ENCODE measurements at places on chromosomes 5 and 9. TPM values are rescaled to one million over a fixed set of nuclear protein-coding genes. Genes with fewer than 3 reads are reported as not detected.

The DRD1 gene
- polyA plus RNA-seq = not detected

The DIRAS2 gene
- polyA plus RNA-seq = 1.1 TPM

The CCDC69 gene
- polyA plus RNA-seq = 86.9 TPM

- DNase-seq = no peak
Measured at GRCh38 chr5:97026721-97027120, 90.8 kb downstream of the LNPEP start.

DNA sequence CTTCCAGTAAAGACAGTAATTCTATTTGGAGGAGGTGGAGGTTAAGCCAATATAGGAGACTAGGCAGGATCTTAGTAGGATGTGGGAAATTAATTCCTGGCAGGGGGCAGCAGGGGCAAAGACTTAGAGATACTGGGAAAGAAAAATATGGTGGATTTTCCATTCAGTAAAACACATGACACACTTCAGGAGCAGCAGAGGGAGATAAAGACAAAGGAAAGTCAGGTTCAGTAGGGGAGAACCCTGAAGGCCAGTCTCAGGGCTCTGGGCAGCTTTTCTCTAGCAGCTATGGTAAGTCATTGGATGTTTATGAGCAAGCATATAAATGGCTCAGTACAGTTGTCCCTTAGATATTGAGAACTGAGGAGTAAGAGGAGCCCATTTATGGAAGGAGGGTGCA lies 105.5 kb downstream of the PJA2 start:
- no peak for DNase-seq

- DNase-seq = no peak
Measured at GRCh38 chr9:111798786-111799185, 4.0 kb upstream of the SHOC1 start.

The OLFML2A gene
- 175 TPM for polyA plus RNA-seq

The LCN15 gene
- polyA plus RNA-seq = 0.62 TPM

The OR1Q1 gene
- polyA plus RNA-seq = not detected

GRCh38 chr5:34599471-34600117 lies 56.5 kb upstream of the RAI14 start:
- DNase-seq = no peak

The PDE8B gene
- 2.4 TPM for polyA plus RNA-seq

- no peak for DNase-seq
Measured at GRCh38 chr9:101418518-101419430, 16.8 kb downstream of the ALDOB start.

The PAPPA gene
- 0.67 TPM for polyA plus RNA-seq

DNA sequence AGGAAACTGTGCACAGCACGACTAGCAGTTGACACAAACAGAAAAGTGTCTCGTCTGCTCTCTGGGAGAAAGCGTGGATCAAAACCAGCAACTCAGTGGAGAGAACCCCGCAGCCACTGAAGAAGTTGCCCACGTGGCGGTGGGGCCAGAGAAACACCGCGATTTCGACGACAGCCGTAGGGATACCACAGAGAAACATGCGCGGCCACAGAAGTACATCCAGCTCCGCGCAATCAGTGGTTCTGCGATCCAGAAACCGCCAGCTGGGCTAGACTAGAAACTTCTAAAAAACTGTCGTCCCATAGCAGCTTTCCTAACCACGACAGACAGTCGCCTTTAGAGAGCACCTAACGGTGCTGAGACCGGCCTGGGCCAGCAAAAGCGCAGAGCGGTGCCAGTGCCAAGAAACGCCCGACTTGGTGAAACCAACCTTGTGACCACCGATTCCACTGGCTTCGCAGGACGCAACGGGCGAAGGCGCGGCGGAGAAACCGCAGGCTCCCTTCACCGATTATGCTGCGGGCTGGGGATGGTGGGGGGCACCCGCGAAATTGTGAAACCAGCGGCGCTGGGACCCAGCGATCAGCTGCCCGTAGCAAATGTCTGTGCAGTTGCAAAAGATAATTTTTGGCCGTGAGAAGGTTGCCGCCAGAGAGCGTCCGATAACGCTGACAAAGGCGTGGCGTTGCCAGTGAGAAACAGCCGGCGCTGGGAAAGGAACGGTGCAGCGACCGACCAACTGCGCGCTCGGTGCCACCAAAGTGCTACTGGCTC lies 2.7 kb upstream of the ANXA2R start:
- peak; percentile 64 for DNase-seq

GRCh38 chr5:146068206-146068605 lies 37.2 kb downstream of the PLAC8L1 start:
- DNase-seq = peak; percentile 69

DNA sequence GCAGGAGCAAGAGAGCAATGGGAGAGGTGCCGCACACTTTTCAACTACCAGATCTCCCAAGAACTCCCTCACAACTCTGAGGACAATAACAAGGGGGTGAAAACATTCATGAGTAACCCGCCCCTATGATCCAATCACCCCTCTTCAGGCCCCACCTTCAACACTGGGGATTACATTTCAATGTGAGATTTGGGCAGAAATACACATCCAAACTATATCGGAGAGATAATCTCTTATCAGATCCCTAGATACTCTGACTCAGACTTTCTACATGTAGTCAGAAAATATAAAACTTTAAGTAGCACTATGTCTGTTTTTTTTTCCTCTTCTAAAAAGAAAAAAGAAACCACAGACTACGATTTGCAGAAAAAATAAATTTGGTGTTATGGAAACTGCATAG lies 1595.9 kb upstream of the NUDT12 start:
- no peak for DNase-seq

DNA sequence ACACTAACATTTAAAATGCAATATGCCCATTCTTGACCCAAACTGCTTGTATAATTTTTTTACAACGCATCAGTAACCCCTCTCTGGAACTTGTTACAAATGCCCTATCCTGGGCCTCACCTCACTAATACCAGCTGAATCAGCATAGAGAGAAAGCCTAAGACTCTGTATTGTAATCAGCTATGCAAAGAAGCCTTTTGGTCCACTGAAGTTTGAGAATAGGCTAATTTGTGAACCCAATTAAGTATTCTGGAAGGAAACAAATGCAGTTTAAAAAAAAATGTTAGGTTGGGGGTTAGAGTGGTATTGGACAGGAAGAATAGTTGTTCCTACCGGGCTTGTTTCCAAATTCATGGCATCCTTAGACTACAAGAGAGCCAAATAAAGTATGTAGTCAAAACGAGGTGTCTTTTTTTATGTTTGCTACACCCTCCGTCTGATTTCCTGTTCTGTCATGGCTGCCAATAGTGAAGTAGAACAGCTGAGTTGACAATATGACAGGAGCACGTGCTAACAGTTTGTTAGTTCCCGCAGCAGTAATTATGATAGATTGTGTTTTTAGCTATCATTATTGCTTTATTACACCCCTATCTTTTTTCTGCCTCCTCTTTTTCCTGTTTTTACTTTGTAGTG lies 1048.7 kb upstream of the NUDT12 start:
- DNase-seq = no peak

The CCL19 gene
- not detected for polyA plus RNA-seq

The GABRA1 gene
- polyA plus RNA-seq = not detected

GRCh38 chr9:135151757-135152613 lies 64.5 kb downstream of the OLFM1 start:
- no peak for DNase-seq

DNA sequence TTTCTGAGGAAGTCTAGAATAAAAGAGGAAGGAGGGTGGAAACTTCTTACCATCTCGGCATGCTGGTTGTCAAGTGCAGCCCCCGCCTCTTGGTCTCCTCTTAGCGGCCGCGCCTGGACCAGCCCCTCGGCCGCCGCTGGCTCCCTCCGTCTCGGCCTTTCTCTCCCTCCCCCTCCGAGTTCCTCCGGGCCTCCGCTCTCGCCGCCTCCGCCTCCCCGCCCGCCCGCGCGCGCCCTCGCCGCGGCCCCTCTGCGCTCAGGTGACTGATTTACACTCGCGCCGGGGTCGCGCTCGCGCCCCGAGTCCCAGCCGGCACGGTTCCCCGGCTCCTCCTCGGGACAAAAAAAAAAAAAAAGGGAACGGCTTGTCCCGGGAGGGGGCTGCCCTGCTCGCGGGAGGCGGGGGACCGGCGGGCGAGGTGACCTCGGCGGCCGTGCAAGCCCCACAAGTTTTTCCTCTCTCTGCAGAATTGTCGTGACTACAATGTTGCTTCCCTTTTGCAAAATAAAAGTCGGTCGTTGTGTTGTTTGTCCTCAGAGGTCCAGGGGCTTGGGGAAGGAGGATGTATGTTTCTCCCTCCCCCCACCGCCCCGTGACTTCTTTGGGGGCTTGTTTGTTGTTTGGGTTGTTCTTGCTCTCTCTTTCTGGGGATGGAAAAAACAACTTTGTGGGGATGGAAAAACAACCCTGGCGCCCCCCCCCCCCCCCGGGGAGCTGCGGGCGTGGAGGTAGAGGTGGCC lies at the start of gene BNC2:
TSS of gene BNC2 (minus strand) at position 75 of the 740 bp plus-strand sequence. CDS start at position 53, 22 bp downstream.
- DNase-seq = peak; percentile 76

The VDAC1 gene
- polyA plus RNA-seq = 208 TPM

DNA sequence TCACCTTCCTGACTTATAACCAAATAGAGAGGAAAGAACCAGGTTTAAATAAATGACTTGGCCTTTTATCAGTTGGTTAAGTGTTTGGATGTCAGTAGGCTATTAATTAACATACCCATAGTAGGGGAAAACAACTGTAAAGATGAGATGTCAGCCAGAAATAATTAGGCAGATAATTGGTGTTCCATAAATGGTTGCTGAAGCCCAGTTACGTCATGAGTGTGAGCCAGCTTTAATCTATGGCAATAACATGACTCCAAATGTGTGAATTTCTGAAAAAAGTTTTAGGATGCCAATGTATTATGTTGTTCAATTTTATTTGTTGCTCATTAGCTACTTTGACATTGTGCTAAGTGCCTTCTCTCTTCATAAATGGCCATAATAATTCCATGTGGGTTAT lies 180.5 kb downstream of the FBXL7 start:
- DNase-seq = no peak

DNA sequence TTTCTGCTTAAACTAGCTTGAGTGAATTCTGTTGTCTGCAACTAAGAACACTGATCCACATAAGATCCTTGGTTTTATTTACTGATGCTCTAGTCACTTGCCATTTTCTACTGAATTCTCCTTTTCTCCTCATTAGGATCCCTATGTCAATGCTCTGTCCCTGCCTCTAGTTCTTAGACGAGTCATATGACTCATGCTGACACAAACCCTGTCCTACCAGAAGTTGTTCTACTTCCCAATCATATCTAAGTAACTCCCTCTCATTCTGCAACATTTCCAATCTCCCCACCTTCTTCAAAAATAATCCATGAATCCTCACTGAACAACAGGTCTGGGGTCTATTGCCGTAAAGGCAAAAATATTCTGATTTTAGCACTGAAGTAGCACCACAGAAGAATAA lies 47.1 kb upstream of the DMRT1 start:
- DNase-seq = no peak

DNA sequence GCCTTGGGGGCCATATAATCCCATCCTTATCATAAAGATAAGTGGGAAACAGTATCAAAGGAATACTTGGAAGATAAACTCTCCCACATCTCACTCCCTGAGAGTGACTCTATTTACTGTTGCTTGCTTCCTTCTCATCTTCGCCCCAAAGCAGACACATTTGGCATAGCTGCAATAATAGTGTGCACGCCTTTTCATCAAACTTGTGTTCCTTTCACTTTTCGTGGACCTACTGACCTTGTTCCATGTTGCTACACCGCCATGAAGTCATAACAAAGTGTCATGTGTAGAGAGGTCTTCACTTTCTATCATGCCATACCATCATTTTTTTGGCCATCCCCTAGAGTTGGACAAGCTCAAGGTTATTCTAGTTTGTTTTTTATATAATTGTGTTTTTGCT lies 200.0 kb upstream of the MSX2 start:
- DNase-seq = no peak

DNA sequence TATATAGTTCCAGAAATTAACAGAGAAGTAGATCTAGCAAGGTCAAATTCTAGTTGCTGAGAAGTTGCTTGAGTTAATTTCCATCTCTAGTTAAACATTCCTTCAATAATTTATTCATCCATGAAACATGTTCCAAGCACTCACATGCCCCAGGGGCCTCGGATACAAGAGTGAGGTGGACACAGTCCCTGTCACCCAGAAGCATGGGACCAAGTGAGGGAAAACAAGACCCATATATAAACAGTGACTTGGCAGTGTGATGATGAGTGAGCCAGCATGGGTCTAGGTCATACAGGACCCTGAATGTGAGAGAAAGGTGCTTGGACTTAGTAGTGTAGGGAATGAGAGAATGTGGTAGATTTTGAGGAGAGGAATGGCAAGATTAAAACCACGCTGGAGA lies 216.9 kb downstream of the TTLL11 start:
- DNase-seq = no peak

DNA sequence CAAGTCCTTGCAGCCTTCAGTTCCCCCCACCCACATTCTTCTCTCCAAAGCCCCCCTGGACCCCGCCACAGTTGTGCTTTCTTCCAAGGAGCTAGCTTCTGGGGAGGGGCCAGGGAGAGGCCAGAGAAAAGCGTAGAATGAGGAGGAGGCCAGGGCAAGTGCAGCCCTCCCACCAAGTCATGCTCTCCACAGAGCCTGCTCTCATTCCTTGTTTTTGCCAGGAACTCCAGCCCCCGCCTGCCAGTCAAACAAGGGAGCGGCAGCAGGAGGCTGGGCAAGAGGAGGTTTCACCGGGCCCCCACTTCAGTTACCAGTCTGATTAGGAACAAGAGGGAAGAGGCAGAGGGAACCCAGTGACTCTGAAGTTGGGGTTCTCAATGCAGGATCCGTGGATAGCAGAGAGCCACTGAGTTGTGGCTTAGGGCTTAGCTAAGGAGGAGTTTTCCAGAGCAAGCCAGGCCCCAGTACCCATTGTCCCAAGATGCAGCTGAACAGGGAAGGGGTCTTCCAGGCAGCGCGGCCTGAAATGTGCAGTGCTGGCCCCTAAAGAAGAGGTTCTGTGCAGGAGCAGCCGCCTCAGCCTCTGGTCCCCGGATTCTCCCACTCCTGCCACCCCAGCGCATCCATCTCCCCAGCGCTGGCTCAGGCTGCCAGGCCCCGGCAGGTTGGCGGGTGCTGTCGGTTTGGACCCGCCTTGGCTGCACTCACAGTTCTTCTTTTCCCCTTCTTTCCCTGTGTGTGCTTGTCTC lies 120.6 kb downstream of the DAB2IP start:
- no peak for DNase-seq

The ELOVL7 gene
- 0.30 TPM for polyA plus RNA-seq

The IFNA21 gene
- polyA plus RNA-seq = not detected

- DNase-seq = no peak
Measured at GRCh38 chr5:73199671-73200070, 26.7 kb downstream of the TMEM174 start.

GRCh38 chr9:136955202-136955942 lies 3.3 kb downstream of the LCN12 start:
- DNase-seq = no peak

GRCh38 chr9:131447148-131447547 lies 53.3 kb downstream of the PRRC2B start:
- no peak for DNase-seq

Data from hindlimb muscle (tissue), 1 donor.